ENCODE measurements at places on chromosomes 1 and 21.

DNA sequence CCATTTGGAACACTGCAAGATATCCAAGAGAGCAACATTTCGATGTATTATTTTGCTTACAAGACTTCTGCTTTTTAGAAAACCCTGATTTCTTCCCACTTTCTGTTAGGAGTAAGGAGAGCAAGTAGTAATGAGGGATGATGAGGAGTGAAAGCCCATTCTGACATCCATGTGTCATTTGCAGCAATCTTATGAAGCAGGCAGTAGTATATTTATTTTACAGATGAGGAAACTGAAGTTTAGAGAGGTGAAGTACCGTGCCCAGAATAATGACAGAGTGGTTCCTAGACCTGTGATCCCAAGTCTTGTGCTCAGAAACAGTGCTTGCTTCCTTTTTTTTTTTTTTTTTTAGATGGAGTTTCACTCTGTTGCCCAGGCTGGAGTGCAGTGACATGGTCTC, 7.1 kb upstream of the ZSCAN20 start:
- DNase-seq, result no peak

GRCh38 chr1:57163325-57163724, 197.5 kb upstream of the C8B start:
- no peak for DNase-seq

GRCh38 chr1:29213055-29213454, 17.7 kb downstream of the MECR start:
- no peak for DNase-seq

DNA sequence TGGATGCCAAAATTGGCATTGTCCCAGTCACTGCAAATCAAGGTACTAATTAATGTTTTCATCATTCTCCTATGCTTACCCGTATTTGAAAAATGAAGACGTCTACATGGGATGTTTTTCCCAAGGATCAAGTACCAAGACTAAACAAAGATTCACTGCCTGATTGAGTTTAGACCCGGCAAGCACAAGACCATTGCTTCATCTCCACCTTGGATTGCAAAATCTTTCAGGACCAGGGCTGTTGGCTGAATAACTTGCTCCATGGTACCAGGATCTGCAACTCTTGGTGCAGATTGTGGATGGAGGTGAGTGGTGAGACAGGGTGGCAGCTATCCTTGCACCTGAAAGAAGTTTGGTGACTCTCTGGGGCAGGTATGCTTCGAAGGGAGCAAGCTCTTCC, 122.5 kb upstream of the ETS2 start:
- no peak for DNase-seq

- no peak for DNase-seq
Measured at GRCh38 chr1:67724928-67725560, 40.0 kb downstream of the GADD45A start.

GRCh38 chr1:226655251-226656163, 83.6 kb downstream of the ITPKB start:
- DNase-seq, result peak; percentile 65

DNA sequence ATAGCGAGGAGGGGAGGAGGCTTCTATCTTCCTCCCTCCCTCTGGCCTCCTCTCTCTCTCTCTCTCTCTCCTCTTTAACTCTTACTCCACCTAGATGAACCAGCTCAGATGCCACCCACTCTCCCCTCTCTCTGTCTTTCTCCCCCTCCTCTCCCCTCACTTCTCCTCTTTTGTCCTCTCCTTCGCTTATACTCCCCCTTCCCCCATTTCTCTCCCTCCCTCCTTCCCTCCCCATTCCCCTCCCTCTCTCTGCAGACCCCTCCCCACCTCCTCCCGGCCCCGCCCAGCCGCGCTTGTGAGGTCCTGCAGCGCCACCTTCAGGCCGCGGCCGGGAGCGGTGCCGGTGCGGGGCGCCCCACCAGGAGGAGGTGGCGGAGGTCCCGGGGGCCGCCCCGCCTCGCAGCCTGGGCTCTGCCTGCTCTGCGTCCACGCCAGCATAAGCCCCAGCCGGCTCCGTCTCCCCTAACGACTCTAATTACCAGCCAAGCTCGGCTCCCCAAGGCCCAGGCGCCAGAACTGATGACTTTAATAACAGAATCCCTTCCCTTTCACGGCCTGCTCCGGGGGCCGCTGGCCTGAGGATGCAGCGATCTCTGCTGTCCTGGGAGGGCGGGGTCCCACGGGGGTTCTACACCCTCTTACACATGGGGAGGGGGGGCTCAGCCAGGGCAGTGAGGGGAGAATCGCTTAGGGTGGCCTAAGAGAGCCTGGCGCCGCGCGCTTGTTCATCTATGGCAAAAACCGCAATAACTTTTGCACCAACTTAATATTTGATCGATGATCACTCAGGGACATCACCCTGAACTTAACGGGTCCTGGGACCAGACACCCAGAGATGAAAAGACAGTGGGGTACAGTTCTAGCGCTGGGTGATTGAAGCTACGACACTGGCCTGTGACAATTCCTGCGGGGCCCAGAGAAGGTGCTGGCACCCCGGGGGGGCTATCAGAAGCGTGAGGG, 637.3 kb downstream of the MATN1 start:
- DNase-seq, result peak; percentile 20

GRCh38 chr1:194705123-194705854, 1518.9 kb upstream of the B3GALT2 start:
- no peak for DNase-seq

- DNase-seq, result no peak
Measured at GRCh38 chr1:173430677-173431303, 46.3 kb upstream of the PRDX6 start.

DNA sequence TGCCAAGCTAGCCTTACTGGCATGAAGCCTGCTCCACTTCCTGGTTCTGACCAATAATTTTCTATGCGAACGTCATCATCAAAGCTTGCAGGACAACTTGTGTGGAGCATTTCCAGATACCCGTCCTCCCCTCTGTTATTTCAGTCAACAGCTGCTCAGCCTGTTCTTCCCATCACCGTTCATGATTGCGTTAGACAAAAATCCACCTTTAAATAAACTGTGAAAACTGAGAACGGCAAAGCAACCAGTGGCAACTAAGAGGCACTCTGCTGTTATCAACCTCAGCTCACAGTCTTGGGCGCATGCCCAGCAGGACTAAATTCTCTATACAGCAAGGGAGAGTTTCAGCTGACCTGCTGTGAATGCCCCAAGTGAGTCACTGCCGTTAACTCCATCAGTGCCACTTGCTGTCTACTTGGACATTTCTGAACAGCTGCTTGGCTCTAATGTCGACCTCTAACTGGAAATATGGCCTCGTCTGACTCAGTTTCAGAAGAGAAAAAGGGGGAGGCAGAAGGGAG, 207.4 kb upstream of the RUNX1 start:
- no peak for DNase-seq

GRCh38 chr1:96009831-96010434, 711.7 kb upstream of the PTBP2 start:
- no peak for DNase-seq

- DNase-seq, result no peak
Measured at GRCh38 chr1:164473544-164473943, 85.4 kb upstream of the PBX1 start.

DNA sequence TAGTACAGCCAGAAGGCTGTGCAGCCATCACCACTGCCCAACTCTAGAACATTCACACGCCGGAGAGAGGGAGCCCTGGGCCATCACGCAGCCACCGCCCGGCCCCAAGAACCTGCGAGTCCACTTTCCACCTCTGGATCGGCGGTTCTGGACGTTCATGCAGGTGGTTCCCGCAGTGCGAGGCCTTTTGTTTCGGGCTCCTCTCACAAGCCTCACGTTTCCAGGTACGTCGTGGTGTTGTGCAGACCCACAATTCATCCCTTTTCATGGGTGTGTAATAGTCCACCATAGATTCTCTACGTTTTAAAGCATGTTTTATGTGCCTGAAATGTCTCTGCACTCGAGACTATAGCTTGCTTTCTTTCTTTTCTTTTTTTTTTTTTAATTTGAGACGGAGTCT, 23.6 kb downstream of the COL18A1 start:
- DNase-seq, result no peak

DNA sequence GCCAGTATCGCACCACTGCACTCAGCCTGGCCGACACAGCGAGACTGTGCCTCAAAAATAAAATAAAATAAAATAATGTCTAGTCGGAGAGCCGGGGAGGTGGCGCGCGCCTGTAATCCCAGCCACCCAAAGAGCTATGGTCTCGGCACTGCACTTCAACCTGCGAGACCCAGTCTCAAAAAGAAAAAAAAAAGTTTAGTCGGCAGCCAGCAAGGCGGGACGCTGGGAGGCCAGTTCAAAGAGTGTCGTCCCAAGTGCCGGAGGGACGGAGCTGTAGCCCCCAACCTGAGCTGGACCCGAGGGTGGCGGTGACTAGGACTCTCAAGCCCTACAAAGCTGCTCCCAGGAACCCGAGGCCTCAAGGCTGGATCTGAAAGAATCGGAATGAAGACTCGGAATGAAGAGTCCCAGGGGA, 632 bp upstream of the FALEC start:
- DNase-seq, result no peak

GRCh38 chr1:160626509-160627342, 20.1 kb downstream of the SLAMF1 start:
- DNase-seq, result peak; percentile 19

DNA sequence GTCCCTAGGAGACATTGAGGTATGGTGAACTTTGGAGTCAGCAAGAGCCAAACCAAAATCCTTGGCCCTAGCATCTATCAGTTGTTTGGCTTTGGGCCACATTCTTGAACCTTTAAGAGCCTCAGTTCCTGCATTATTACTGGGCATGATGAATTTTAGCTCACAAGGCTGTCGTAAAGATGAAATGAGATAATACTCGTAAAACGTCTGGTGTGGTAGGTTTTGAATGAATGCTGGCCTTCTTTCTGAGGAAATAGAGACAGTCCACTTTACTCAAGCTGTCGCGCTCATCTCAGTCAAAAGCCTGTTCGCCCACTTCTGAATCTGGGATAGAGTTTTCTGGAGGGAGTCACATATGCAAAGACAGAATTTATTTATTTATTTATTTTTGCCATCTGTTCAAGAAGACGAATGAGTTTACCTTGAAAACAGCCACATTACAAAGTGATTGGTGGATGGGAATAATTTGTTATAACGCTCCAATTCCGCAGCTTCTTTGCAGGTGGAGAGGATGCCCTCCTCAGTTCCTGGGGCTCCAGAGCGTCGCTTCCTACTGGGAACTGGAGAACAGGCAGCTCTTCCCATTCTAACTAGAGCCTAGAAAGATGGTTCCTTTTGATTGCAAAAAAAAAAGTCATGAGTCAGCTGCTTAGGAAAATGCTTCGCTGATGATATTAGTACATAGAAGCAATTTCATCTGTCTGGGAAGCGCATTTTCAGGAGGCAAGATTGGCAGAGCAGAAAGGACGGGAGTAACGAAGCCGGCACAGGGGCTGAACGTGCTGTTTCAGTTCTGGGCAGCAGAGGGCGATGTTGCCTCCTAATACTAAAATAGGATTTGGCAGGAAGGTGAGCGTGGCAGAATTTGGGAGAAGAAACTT, 49.9 kb upstream of the CYP2J2 start:
- DNase-seq, result peak; percentile 26

GRCh38 chr1:95041491-95042165, 31.1 kb downstream of the ALG14 start:
- DNase-seq, result no peak

- no peak for DNase-seq
Measured at GRCh38 chr1:22609291-22609690, 27.1 kb upstream of the C1QA start.

- DNase-seq, result no peak
Measured at GRCh38 chr1:119762953-119763352, 5.8 kb downstream of the HMGCS2 start.
